COLO829 (cell line): ENCODE measurements at places on chromosomes 13 and 19.

- no peak for DNase-seq
These were observed 9.7 kb downstream of the IGSF23 start for GRCh38 chr19:44623080-44623479.

DNA sequence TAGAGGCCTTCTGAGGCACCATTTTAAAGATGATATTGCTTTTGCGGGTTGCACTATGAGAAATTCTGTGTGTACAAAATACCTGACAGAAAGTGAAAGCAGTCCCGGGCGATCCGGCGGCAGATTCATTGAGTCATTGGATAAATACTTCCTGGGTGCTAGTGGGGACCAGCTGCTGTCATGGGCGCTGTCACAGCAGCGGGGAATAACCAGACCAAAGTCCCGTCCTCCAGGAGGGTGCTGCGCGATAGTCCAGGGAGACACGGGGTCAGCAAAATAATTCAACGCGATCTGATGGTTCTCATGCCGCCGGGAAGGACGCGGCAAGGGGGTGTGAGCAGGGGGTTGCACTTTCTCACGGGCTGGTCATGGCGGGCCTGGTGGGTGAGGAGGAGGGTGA, 13.5 kb downstream of the ZFR2 start:
- no peak for DNase-seq

GRCh38 chr19:35514282-35514809, 897 bp upstream of the DMKN start:
- no peak for DNase-seq

DNA sequence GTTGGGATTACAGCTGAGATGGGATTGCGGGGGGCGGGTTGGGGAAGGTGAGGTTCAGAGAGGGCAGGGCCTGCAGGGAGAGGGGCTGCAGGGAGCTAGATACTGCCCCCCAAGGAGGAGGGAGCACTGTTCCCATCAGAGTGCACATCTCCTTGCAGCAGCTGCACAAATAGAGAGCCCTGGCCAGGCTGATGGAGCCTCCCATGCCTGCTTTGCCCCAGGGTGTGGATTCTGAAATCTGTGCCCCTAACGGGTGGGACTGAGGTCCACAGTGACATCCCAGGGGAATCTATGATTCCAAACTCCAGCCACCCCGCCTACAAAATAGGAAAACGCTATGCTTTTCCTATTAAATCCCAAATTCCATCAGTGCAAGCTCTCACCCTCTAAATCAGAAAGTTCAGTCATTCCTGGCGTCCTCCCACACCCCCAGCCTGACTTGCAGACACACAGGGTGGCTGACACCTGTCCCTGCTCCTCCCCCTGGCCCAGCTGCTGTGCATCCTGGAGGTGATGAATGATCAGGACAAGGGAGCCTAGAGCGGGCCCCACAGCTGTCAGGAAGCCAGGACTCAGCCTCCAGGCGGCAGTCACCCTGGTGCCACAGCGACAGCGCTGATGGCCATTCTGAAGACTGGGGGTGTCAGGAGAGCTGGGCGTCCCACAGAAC, 6.3 kb upstream of the CEACAM21 start:
- no peak for DNase-seq

DNA sequence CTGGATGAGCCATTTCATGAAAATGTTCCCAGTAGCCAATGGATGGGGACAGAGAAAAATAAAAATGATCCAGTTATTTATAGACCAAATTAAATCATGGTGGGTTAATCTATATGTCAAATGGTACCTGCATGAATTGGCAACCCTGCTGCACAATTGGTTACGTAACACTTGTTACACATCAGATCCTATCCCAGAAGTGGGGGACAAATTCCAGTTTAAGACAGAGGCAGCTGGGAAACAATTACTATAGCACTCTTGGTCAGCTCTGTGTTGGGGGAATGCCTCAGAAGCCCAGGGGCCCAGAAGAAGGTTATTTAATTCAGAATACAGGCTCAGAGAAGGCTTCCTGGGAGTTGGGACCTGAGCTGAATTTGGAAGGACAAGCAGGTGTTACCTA, 81.1 kb upstream of the FLT1 start:
- DNase-seq = no peak

DNA sequence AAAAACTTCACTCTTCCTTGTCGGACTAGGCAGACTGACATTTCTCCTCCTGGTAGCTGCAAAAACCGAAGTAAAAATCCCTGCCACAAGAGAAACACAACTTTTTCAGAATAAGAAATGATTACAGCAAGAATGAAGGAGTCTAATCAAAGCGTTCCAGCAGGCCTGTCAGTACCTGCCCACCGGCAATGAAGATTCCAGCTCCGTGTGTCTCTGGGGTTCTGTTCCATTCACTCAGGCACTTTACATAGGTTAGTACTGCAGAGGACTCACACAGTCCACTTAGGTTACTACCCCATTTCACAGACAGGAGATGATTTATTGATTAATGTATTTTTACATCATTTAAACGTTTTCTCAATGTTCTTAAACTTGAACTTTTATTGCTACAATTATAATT, 275.5 kb downstream of the NHLRC3 start:
- no peak for DNase-seq
